Upper lobe of right lung (tissue), 1 donor: ENCODE measurements at places on chromosomes 16 and 17. TPM values are rescaled to one million over a fixed set of nuclear protein-coding genes. Genes with fewer than 3 reads are reported as not detected.

- H3K27me3 ChIP-seq, result no peaks in the 10 kb centered on the region
- H3K27ac ChIP-seq, result no peak overlapping the region
- H3K4me1 ChIP-seq, result no peaks in the 10 kb centered on the region
- H3K36me3 ChIP-seq, result no peaks in the 10 kb centered on the region
These were observed 133.1 kb upstream of the NUDT7 start for GRCh38 chr16:77589071-77589765.

GRCh38 chr17:7313088-7313889 lies 1.9 kb downstream of the GPS2 start:
- H3K4me3 ChIP-seq, result no peak overlapping the region
- H3K27me3 ChIP-seq, result no peaks in the 10 kb centered on the region

- H3K36me3 ChIP-seq, result peaks cover 69% of the 10 kb centered on the region
- H3K27me3 ChIP-seq, result no peaks in the 10 kb centered on the region
- H3K4me1 ChIP-seq, result peaks cover 25% of the 10 kb centered on the region
- no peak overlapping the region for H3K4me3 ChIP-seq
- DNase-seq, result no peak
These were observed 48.3 kb downstream of the WDR45B start for GRCh38 chr17:82599674-82600661.

- H3K4me3 ChIP-seq, result no peak overlapping the region
- no peaks in the 10 kb centered on the region for H3K4me1 ChIP-seq
- no peak overlapping the region for H3K27ac ChIP-seq
- H3K27me3 ChIP-seq, result no peaks in the 10 kb centered on the region
These were observed 264.8 kb upstream of the CDH11 start for GRCh38 chr16:65386672-65387071.

DNA sequence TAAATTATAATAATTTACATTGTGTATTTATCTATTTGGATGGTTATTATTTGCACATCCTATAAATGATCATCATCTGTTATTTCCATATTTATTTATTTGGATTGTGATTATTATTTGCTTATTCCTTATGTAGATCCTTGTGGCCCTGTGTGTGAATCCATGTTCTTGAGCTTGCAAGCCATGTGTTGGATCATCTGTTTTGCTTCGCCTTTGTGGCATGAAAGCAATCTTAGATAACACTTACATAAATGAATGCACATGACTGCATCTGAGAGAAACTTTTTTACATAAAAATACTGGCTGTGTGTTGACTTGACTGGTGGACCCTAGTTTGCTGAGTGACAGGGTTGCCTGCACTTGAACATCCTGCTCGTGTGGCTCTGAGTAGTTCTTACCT lies 1024.5 kb upstream of the RBFOX1 start:
- H3K4me3 ChIP-seq, result no peak overlapping the region
- no peaks in the 10 kb centered on the region for H3K27me3 ChIP-seq
- H3K36me3 ChIP-seq, result no peaks in the 10 kb centered on the region
- no peak for DNase-seq
- H3K4me1 ChIP-seq, result no peaks in the 10 kb centered on the region

DNA sequence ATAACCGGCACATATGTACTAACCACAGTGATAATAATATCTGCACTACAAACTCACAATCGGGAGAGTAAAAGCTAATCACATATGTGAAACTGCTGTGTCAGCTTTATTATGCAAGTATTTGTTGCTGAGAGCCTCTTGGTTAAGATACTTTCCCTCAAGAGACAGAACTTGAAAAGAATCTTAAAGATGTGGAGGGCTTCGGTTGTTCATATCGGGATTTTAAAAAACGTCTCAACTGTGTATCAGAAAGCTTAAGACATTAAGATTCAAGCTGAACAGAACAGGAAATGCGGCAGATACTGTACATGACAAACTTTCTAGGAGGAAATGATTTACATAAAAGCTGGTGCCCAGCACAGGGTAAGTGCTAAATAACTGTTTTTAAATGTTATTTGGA lies 27.5 kb upstream of the HLF start:
- H3K36me3 ChIP-seq, result no peaks in the 10 kb centered on the region
- H3K27ac ChIP-seq, result peak overlapping the region; percentile 82
- no peak for DNase-seq
- peaks cover 13% of the 10 kb centered on the region for H3K4me1 ChIP-seq
- no peak overlapping the region for H3K4me3 ChIP-seq
- H3K27me3 ChIP-seq, result no peaks in the 10 kb centered on the region

GRCh38 chr16:27221576-27222248 lies 18.4 kb downstream of the KDM8 start:
- peaks cover 17% of the 10 kb centered on the region for H3K4me1 ChIP-seq
- H3K4me3 ChIP-seq, result no peak overlapping the region
- peaks cover 15% of the 10 kb centered on the region for H3K36me3 ChIP-seq
- no peak for DNase-seq

GRCh38 chr17:74935048-74935447 lies 650 bp upstream of the OTOP3 start:
- no peak overlapping the region for H3K4me3 ChIP-seq
- DNase-seq, result no peak
- no peaks in the 10 kb centered on the region for H3K4me1 ChIP-seq
- H3K36me3 ChIP-seq, result no peaks in the 10 kb centered on the region

DNA sequence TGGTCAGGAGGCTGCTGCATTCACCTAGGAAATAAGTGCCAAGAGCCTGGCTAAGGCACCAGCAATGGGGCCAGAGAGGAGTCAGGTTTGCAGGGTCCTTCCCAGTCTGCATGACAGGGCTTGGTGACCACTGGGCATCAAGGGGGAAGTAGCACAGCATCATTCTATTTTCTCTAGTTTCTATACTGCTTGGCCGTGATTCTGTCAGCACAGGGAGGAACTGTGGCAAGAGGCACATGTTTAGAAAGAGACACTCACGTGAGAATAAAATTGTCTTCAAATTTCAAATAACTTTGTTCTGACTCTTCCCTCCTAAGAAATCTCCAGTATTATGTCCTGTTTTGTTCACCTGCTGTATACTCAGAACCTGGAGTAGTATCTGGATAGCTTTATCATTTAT lies 37.8 kb downstream of the ERN1 start:
- H3K4me1 ChIP-seq, result peaks cover 39% of the 10 kb centered on the region
- peaks cover 7% of the 10 kb centered on the region for H3K36me3 ChIP-seq
- H3K27ac ChIP-seq, result no peak overlapping the region
- no peak overlapping the region for H3K4me3 ChIP-seq

DNA sequence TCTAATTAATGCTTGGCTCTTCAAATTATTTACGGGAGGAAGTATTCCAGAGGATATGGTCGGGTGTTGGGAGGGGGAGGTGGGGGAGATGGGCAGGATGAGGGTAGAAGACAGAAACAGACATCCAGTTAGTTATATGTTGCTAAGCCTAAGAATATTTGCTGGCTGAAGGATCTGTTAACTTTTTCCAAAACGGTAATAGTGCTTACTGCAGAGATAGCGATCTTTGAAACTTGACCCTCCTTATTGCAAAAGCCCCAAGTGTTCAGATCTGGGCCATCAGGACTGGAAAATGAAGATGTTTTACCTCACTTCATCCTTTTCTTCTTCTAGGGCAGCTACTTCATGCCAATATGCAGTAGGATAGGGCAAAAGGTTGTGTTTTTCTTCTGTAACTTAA lies 27.0 kb upstream of the MMD start:
- H3K27ac ChIP-seq, result no peak overlapping the region
- DNase-seq, result no peak
- no peaks in the 10 kb centered on the region for H3K36me3 ChIP-seq
- H3K4me1 ChIP-seq, result peaks cover 27% of the 10 kb centered on the region

GRCh38 chr16:87330646-87331045 lies 13.5 kb upstream of the C16orf95 start:
- H3K4me3 ChIP-seq, result no peak overlapping the region
- H3K27ac ChIP-seq, result no peak overlapping the region
- peak; percentile 31 for DNase-seq
- no peaks in the 10 kb centered on the region for H3K4me1 ChIP-seq

DNA sequence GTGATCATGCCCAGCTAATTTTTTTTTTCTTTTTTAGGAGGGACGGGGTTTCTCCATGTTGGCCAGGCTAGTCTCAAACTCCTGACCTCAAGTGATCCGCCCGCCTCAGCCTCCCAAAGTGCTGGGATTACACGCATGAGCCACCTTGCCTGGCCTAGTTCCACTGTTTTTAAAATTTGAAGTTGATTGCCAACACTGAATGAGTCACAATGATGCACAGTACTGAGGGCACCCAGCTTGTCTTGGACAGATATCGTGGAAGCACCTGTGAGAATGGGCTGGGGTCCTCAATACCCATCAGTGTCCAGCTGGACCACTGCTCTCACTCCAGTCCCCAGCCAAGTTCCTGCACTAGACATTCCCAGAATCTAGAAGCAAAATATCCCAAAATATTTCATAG lies 2.5 kb downstream of the KNOP1 start:
- H3K4me3 ChIP-seq, result no peak overlapping the region
- DNase-seq, result no peak
- no peak overlapping the region for H3K27ac ChIP-seq

DNA sequence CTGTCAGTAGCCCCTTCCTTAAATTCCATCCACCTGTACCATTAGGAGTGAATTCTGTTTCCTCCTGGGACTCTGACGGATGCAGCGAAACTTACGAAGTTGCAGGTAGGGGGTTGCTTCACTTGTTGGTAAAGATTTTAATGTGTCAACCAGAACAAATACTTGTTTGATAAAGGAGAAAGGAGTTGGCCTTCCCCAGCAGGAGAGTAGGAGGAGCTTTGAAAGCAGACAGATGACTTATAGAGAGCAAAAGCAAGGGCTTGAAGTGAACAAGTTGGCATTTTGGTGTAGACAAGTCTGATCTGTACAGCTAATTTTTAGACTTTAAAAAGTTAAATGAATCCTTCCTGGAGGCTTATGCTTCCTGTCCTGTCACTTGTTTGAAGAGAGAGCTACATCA lies 38.1 kb upstream of the PMFBP1 start:
- no peaks in the 10 kb centered on the region for H3K27me3 ChIP-seq
- DNase-seq, result no peak
- H3K4me1 ChIP-seq, result no peaks in the 10 kb centered on the region
- no peak overlapping the region for H3K27ac ChIP-seq
- no peak overlapping the region for H3K4me3 ChIP-seq

GRCh38 chr16:85089525-85089924 lies 22.7 kb downstream of the CIBAR2 start:
- peak; percentile 69 for DNase-seq
- H3K27me3 ChIP-seq, result no peaks in the 10 kb centered on the region
- H3K36me3 ChIP-seq, result no peaks in the 10 kb centered on the region
- no peak overlapping the region for H3K4me3 ChIP-seq
- H3K27ac ChIP-seq, result no peak overlapping the region
- peaks cover 14% of the 10 kb centered on the region for H3K4me1 ChIP-seq

- H3K27me3 ChIP-seq, result no peaks in the 10 kb centered on the region
- peak overlapping the region; percentile 15 for H3K4me3 ChIP-seq
- peak; percentile 94 for DNase-seq
- no peaks in the 10 kb centered on the region for H3K36me3 ChIP-seq
- H3K27ac ChIP-seq, result peak overlapping the region; percentile 86
- H3K4me1 ChIP-seq, result peaks cover 22% of the 10 kb centered on the region
These were observed 29.9 kb downstream of the PEMT start for GRCh38 chr17:17561408-17562145.

DNA sequence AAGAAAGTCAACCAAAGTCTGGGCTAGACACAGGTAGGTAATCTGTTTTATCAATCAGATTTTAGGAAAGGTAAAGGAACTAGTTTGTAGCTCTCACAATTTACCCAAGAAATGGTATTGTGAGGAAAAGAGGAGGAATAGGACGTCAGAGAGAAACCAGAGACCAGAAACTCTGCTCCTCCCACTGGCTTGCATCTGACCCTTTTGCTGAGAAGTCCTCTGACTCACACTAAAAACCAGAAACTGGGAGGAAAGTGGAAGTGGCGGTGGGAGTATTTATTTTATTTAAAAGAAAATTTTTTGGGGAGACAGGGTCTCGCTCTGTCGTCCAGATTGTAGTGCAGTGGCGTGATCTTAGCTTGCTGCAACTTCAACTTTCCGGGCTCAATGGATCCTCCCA lies 38.0 kb upstream of the MNT start:
- H3K27me3 ChIP-seq, result no peaks in the 10 kb centered on the region
- peaks cover 36% of the 10 kb centered on the region for H3K36me3 ChIP-seq
- H3K27ac ChIP-seq, result peak overlapping the region; percentile 55
- no peak overlapping the region for H3K4me3 ChIP-seq
- DNase-seq, result no peak
- H3K4me1 ChIP-seq, result no peaks in the 10 kb centered on the region

- no peaks in the 10 kb centered on the region for H3K36me3 ChIP-seq
- DNase-seq, result no peak
- peaks cover 11% of the 10 kb centered on the region for H3K4me1 ChIP-seq
These were observed 81.6 kb downstream of the BMERB1 start for GRCh38 chr16:15515992-15516391.

- DNase-seq, result no peak
- no peak overlapping the region for H3K27ac ChIP-seq
- H3K4me1 ChIP-seq, result no peaks in the 10 kb centered on the region
- H3K27me3 ChIP-seq, result no peaks in the 10 kb centered on the region
- no peak overlapping the region for H3K4me3 ChIP-seq
These were observed 372.3 kb upstream of the MON1B start for GRCh38 chr16:76818606-76819181.

DNA sequence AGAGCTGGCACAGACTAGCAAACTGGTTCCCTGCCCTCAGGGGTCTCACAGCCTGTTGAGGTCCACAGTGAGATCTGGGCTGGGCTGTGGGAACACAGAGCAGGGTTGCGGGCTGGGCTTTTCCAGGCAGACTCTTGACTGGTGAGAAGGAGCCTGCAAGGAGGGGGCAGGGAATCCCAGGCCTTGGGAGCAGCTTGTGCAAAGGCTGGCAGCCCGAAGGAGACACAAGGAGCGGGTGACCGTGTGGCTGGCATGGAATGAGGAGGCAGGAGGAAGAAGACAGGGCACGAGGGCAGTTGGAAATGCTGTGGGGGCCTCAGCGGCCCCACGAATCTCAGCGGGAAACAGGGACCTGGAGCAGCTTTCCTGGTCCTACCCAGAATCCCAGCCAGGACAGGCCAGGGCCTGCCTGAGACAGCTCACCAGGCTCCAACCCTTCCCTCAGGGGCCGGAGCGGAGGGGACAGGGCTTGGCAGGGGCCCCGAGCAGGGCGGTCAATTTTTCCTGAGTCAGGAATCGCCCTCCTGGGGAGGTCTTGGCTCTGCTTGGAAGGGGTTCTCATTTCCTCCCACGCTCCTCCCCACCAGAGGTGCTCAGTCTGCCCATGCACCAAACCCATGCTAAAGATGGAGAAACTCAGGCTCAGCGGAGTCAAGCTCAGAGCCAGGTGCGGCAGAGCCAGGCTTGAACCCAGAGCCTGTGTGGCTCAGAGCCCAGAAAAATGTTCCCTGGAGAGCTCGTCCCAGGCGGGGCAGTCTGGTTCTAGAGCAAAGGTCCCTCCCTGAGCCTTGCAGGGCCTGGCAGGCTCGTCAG lies 9.2 kb upstream of the SNN start:
- H3K27ac ChIP-seq, result no peak overlapping the region
- no peaks in the 10 kb centered on the region for H3K4me1 ChIP-seq
- H3K4me3 ChIP-seq, result no peak overlapping the region
- H3K27me3 ChIP-seq, result no peaks in the 10 kb centered on the region

- H3K27me3 ChIP-seq, result no peaks in the 10 kb centered on the region
- H3K4me1 ChIP-seq, result no peaks in the 10 kb centered on the region
- H3K36me3 ChIP-seq, result no peaks in the 10 kb centered on the region
- H3K4me3 ChIP-seq, result no peak overlapping the region
These were observed 72.8 kb downstream of the MMD start for GRCh38 chr17:55348749-55349354.

Gene EPX
- total RNA-seq, result not detected

Gene FOXO3B
- 3.1 TPM for total RNA-seq

Gene TM4SF5
- not detected for total RNA-seq

Gene PRR11
- 2.4 TPM for total RNA-seq

Gene KCNJ16
- total RNA-seq, result 0.35 TPM

Gene CCL17
- 15.5 TPM for total RNA-seq

Gene MGRN1
- 81.3 TPM for total RNA-seq

Gene FBXO39
- total RNA-seq, result 0.49 TPM

Gene TPSD1
- 9.4 TPM for total RNA-seq

Gene MYH1
- total RNA-seq, result 0.81 TPM

Gene FOXL1
- total RNA-seq, result 0.81 TPM
